ENCODE measurements at places on chromosomes 1 and 21. TPM values are rescaled to one million over a fixed set of nuclear protein-coding genes. Genes with fewer than 3 reads are reported as not detected.

DNA sequence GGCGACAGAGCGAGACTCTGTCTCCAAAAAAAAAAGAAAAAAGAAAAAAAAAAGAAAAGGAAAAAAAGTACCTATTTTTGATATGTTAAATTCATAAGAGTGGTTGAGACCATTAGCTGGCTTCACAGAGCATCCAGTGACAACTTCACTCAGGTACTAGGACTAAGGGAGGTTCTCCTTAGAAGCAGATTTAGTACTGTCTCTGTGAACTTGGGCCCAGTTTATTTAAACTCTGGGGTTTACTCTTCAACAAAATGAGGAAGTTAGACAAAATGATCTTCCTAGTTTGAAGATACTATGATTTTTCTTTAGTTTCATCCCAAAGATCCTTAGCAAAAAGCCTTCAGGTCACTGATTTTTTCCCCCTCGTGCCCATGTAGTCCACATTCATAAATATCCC, 21.2 kb downstream of the MACO1 start:
- DNase-seq: no peak

DNA sequence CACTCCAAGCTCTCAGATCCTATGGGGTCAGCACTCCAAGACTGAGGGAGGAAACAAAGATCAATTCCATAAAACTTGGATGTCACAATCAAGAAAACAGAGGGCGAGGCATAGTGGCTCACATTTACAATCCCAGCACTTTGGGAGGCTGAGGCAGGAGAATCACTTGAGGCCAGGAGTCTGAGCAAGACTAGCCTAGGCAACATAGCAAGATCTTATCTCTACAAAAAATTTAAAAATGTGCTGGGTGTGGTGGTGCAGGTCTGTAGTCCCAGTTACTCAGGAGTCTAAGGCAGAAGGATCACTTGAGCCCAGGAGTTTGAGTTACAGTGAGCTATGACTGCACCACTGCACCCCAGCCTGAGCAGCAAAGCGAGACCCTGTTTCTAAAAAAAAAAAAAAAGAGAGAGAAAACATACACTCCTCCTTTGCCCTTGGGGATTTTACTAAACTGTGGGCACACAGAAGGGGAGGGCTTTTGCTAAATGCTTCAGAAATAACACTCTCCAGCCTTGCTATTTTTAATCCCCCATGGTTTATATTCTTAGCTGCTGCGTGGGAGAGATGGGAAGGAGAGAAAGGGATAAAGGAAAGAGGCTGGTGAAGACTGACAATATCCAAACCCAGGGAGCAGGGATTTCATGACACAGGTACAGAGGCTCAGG, 18.1 kb downstream of the ARHGEF2 start:
- no peak for DNase-seq

GRCh38 chr1:67853704-67854103, 20.4 kb upstream of the GNG12 start:
- DNase-seq: no peak

DNA sequence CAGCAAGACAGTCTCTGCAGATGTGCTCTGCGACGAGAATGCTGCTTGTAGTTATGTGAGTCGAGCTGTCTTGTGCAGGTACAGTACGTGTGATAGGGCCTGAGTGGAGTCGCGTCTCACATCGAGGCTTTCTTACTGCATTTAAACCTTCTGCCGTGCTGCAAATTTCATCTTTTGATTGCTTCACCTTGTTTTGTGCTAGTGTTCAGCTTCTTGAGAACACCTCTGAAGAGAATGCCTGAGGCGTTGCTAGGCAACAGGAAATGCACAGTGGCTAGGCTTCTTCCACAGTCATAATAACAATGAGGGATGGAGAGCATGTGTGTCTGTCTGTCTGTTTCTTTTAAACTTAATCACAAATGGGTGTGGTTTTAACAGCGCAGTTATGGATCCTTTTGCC, 52.9 kb downstream of the MRPS6 start:
- no peak for DNase-seq

GRCh38 chr1:48665708-48666407, 110.8 kb downstream of the BEND5 start:
- DNase-seq: no peak

Gene RNASEL
- 2.5 TPM for total RNA-seq
